ENCODE measurements at places on chromosomes 12 and 14.

DNA sequence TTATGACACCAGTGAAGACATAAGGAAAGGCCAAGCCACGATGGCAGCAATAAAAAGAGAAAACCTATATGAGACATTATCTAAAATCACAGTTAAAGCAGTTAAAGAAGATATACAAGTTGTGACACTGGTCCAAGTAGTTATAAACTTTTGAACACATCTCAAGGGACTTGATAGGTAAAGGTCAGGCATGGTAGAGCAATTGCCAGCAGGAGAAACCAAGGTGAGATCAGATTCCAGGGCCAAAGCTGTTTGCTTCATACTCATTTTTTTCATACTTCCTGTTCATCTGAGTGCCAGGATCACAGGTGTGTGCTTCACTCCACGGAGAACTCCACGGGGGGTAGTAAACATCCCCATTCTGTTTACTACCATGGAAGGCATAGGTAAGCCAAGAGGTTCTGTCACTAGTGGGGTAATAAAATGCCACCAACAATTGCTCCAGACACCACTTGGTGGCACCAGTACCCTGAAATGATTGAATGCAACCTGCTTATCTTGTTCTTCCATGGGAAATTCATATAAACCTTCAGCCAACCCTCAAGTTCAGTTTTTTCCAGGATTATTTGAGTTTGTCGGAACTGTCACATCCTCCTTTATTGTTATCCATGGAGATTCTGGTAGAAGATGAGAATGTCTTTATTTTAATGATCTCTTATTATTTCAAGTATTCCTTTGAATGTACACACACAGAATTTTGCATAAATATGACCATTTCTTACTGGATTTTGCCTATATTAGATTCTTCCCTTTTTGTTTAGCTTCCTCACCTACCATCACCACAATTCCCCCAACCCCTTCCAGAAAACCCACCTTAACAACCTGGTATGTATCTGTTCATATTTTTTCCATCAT lies 59.2 kb upstream of the TSPAN8 start:
- DNase-seq = no peak

GRCh38 chr14:43003845-43004244 lies 1397.2 kb downstream of the LRFN5 start:
- DNase-seq = no peak

GRCh38 chr12:104855599-104855998 lies 102.5 kb downstream of the SLC41A2 start:
- no peak for DNase-seq

DNA sequence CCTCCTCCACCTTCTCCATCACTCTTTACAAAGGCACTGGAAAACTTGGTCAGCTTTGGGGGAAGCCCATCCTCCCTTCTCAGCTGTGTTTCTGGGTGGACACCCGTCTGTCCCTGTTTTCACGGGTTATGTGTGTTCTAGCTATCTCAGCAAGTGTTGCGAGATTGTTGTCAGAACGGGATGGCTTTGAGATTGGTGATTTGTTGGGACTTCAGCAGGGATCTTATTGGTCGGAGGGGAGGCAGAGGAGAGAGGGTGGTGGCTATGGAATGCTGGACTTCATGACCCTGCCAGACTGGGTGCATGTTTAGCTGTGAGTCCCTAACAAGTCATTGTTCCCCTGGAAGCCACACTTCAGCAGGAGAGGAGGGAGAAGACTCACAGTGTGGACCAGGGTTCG lies 2.1 kb downstream of the USP5 start:
- DNase-seq = no peak

DNA sequence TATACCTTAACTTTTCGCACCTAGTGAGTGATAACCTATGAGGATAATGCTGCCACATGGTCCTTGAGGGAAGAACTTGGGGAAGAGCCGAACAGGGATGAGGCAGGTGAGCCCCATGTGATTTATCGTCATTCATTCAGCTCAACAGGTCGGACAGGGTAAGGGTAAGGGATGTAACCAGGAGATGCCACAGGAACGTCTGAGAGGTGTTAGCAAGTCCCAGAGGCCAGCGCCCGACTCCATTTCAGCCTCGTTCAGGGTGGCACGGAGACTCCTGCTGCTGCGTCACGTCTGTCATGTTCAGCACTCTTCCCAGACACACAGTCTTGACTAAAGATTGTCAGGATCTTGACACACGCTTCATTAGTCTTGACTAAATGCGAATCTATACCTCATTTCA lies 23.4 kb upstream of the TIGAR start:
- DNase-seq = no peak

DNA sequence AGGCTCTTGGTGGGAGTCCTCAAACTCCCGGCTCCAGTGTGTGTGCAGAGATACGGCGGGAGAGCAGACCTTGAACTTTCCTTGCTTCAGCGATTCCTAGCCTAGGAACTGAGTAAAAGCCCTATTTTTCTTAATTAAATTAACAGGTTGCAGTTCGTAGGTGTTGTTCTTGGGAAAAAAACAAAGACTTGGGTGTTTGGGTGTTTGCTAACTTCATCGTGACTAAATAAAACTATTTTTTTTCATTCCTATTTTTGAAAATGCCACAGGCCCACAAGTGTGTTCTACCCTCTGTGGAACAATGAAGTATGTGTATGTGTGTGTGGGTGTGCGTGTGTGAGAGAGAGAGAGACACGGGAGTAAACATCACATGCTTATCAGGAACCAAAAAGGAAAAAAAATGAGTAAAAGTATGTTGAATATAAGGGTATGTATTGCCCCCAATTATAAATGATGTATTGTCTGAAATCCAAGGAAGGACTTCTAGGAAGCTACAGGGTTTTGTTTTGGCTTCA lies 651 bp downstream of the TMEM117 start:
- no peak for DNase-seq

DNA sequence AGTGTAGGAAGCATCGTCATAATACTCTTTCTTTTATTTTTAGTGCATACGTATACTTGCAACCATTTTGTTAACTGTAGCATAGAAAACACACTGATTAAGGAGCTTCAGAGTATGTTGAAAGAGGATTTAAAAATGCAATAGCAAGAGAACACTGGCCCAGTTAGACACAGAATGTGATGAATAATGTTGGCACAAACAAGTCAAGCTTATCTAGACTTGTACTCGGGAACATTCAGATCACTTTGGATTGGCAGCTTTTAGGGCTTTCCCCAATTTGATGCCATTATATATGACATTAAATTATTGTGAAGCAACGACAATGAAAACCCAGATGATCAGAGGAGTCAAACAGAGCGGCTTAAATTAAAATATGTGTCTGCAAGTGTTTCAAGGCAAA lies 468.1 kb downstream of the PRKD1 start:
- DNase-seq = no peak

DNA sequence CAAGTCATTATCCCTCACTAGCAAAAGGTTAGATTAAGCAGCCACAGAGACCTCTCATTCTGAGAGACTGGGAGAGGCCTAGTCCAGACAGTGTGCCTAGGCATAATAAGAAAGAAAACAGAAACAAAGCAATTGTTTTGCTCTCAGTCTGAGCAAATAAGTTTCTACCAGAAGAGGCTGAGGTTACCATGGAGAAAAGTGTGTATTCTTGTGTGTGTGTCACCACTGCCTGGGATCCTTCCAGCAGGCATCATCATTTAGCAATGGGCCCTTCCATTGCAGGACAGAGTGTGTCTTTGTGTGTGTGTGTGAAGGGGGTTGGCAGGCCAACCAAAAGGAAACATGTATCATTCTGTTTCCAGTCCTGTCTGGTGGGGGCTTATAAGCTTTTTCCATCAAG lies 3.7 kb downstream of the EFS start:
- no peak for DNase-seq
